ENCODE measurements at places on chromosomes 3 and 15.
A peak's percentile ranks its signal among the peaks of the same experiment; 100 is the strongest.

- DNase-seq, result no peak
Observed at GRCh38 chr15:53982876-53983275, 4.6 kb downstream of the UNC13C start.

GRCh38 chr15:72182673-72183072 is 14.9 kb downstream of the GRAMD2A start:
- no peak for DNase-seq

- DNase-seq, result no peak
Observed at GRCh38 chr3:16064642-16065414, 109.7 kb upstream of the GALNT15 start.

- no peak for DNase-seq
Observed at GRCh38 chr3:188234132-188234531, 80.2 kb downstream of the LPP start.

GRCh38 chr3:94522488-94522887 is 459.6 kb downstream of the NSUN3 start:
- DNase-seq, result no peak

DNA sequence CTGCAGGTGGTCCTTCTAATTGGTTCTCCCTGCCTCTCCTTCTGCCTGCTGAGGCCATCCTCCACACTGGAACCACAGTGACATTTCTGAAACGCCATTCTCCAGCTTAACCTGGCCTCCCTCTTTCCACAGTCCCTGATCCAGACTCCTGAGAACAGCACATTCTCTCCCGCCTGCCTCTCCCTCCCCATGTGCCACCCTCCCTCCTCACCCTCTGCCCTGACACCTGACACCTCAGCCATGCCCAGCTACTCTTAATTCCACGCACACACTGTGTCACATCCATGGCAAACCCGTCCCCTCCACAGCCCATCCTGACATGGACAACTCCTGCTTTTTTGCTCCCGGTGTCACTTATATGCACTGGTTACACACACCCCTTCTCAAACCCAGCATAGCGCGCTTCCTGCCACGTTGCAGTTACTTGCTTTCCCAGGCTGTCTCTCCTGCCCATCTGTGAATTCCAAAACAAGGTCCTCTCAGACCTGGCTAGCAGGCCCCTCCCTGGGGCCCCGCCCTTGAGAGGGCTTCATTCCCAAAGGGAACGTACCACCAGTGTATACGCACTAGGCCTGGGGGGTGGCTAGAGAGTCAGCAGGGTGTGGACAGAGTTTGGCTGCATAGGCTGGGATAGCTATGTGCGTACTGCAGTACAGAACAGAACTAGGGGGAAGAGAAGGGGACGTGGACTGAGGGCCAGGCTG is 92.7 kb upstream of the BLM start:
- DNase-seq, result no peak

DNA sequence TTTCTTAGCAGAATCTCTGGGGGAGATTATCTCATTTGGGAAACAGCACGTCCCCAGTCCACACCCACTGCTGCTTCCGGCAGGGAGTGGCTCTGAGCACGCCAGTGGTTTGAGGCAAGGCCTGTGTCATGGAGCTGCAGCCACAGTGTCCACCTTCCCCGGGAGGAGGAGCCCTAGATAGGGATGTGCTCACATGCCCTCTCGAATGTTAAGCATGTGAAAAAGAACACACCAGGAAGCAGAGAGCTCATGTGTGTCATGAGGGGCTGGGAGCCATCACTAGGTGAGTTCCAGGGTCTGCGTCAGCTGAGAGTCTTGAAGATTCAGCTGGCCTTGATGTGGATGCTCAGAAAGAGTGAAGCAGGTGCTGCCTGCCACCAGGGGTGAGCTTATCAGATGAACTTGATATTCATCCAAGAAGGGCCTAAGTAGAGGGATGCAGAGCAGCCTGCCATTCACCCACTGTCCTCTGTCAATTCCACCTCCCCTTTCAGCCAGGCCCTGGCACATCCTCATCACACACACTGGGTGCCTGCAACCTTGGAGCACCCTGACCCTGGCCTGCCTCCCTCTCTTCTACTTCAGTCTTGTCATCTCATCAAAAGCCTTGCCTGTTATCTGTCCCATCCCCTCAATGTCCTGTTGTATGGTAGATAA is 16.3 kb downstream of the ITGA11 start:
- DNase-seq, result no peak

- DNase-seq, result no peak
Observed at GRCh38 chr3:39158148-39158715, 4.8 kb upstream of the CSRNP1 start.

GRCh38 chr3:146679191-146679590 is 74.0 kb upstream of the PLSCR5 start:
- no peak for DNase-seq

DNA sequence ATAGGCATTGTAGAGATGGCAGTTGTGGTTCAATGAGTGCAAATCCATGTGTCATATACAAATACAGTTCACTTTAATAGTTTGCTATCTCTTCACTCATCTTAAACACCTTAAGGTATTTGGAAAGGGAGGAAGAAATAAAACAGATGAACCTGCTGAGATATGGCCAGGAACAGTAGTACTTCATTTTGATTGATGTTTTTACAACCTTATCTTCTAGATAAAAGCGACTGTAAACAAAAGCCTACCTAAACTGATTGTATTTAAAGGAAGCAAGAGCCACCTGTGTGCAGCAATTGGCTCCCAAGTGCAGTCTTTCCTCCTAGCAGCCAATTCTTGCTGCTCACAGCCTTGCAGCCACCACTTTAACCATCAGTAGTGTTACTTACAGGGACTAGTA is 217.7 kb downstream of the CDIN1 start:
- no peak for DNase-seq

- no peak for DNase-seq
Observed at GRCh38 chr3:128849911-128850455, 29.4 kb upstream of the ACAD9 start.

GRCh38 chr3:33962396-33962795 is 164.0 kb downstream of the PDCD6IP start:
- DNase-seq, result no peak

GRCh38 chr3:183968666-183969245 is 48.9 kb downstream of the ABCC5 start:
- no peak for DNase-seq

- DNase-seq, result no peak
Observed at GRCh38 chr15:71400294-71400693, 285.0 kb downstream of the THSD4 start.

DNA sequence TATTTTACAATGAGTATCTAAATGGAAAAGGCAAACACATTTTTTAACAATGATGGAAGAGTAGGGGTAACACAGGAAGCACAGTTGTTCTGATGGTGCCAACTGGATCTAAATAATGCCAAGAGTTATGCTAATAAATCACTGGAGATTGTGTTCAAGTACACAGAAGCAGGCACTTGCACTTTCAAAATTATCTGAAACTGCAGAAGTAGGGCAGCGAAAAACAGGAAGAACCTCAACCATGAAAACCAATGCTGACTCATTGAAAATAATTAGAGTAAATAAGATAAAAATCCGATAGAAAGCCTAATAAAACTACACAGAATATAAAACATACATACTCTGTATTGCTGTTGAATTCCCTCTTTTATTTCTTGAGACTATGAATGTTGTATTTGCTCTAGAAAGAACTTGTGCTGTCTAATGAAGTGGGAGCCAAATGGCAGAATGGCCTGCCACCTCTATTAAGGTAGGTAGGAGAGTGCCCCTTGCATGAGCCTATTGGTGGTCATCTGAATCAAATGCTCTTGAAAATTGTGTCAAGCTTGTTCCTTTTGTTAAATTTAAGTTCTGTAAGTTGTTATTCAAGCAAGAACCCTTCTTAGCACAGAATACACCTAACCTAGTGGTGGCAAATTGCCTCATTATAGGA is 93.7 kb downstream of the ABI3BP start:
- DNase-seq, result no peak

DNA sequence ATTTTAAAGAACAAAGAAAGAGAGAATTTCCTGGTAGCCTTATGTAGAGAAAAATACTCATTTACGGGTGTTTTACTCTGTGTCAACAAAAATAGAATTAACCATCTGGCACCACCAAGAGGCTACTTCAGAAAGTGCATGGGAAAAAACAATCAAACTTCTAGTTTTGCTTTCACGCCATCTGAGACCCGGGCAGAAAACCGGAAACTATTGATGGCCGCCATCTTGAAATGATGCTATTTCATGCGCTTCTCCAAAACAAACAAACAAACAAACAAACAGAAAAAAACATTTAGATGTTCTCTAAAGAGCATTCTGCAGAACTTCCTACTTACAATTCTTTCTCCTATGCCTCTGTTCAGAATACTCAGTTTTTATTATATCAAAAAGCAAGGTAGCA is 49.4 kb upstream of the SYNPR start:
- DNase-seq, result peak; percentile 29

- DNase-seq, result no peak
Observed at GRCh38 chr3:196237203-196237602, 20.9 kb downstream of the SLC51A start.

DNA sequence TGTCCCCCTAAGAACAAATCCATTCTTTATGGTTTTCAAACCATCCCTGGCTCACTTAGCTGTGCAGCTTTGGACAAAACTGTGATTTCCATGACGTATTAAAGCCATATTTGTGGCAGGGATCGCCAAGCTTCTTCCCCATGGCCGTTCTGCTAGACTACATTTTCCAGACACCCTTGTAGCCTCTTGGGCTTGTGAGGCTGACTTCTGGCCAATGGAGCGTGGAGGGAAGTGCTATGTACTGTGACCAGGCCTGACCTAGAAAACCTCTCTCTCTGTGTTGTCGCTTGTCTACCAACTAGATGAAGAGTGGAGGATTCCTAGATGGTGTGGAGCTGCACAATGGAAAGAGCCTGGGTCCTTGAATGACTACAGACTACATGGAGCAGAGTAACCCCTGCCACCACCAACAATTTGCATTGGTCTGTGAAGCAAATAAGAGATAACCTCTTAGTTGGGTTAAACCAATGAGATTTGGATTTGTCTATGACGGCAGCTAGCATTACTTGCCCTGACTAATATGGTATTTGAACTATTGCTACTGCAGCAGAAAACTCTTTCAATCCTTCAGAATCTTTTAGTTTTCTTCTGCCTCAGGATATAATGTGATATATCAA is 22.1 kb upstream of the MGLL start:
- DNase-seq, result no peak

GRCh38 chr3:187811585-187812250 is 66.5 kb upstream of the BCL6 start:
- no peak for DNase-seq

GRCh38 chr3:194346035-194346434 is 5.1 kb downstream of the CPN2 start:
- DNase-seq, result no peak

DNA sequence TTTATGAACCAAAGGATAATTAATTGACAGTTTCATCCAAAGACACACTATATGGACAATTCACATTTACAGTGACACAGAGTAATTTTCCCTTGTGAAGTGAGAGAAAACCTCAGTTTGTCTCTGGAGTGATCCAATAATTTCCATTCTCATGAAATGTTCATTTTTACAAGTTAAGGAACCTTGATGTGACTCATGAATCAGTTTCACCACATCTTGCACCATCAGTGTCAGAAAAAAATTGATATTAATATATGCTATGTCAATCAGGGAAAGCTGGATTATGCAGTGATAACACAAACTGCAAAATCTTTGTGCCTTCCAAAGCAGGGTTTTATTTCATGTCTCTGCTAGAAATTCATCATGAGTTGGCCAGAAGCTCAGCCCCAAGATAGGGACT is 348.1 kb downstream of the ARPP21 start:
- DNase-seq, result no peak

DNA sequence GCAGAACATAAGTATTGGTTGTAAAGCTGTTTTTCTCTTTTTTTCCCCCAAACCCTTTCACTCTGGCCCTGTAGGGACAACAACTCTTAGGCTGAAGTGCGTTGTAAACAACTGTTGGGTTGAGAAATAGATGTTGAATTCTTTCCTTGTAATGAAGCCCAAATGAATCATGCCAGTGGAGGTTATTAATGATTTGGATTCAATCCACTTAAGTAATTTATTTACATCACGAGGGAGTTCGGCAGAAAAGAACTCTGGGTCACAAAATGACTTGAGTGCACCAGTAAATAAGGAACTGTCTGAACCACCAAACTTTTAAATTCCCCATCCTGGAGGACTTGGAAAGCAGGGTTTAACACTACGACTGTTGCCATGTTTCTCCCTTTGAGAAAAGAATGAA is 218.9 kb downstream of the PDZRN3 start:
- no peak for DNase-seq

DNA sequence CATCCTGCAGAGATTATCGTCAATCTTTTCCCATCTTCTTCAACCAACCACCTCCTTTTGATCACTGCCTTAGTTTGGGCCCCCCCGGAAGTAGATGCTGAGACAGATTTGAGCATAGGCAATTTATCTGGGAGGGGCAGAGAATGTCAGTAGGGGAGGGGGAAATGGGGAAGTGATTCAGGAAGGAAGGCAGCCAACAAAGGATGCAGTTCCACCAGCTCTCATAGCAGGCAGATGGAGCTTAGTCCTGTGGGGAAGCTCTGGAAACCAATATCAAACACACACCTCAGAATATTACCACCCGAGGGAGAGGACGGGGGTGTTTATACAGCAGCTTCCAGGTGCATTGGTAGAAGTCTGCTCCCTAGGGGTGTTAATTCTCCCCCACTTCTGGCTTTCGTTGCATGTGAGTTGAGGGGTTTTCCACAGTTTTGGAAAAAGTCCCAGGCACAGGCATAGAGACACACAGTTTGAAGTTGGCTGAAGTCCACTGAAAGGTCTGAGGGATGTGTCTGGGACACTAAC is 91.5 kb upstream of the TNFAIP8L3 start:
- DNase-seq, result no peak

DNA sequence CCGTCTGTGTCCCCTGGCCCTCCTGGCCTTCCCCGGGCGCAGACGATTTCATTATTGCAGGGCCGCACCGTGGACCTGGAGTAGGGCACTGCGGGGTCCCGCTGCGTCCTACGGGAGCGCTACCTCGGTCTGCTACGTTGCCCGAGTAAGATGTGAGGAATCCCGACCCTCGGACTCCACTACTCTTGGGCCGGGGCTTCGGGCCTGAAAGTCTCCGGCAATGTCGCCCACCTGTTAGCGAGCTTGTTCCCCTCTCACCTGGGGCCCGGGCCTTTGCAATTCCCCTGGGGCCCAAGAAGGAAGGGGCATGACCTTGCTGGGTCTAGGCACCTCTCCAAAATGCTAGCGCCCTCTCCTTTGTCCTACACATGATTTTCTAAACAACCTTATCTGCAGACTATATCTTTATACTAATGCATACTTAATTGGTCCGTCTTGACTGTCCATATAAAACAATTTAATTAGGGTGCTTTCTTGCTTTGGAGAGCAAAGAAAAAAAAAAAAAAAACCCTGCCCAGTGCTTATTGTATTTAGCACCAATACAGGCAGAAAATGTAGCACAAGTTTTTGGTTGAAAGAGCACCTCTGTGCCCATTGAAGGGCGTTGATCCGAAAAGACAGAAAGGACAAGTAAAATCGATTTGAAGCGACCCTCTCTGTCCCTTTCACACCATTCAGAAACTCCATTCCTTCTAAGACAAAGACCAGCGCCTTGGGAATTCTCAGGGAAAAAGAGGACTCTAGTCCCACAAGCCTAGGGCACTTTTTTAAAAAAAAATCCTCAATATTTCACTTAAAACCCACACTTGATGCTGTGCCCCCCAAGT is 7.0 kb upstream of the NR2F2 start:
- DNase-seq, result peak; percentile 23
